HFF-Myc (cell line): ENCODE measurements at places on chromosomes 2 and 18.

DNA sequence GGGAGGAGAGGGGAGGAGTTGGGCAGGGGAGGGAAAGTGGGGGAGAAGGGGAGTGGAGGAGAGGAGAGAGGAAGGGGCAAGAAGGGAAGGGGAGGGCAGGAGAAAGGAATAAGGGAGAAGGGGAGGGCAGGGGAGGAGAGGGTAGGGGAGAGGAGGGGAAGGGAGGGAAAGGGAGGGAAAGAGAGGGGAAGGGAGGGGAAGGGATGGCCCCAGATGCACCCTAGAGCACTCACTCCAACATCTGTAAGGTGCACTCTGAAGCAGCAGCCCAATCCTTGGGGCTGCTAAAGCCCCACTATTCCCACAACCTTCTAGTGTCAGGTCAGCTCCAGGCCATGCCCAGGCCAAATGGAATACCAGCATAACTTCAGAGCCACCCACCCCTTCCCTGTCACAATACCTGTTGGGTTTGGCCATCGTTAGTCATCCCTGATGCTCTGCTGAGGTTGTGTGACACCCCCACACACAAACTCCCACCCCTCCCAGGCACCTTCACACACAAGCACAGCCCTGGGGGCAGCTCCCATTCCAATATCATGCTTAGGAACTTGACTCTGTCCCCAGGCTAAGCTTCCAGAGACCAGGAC, 55.7 kb upstream of the PKDCC start:
- no peak for DNase-seq

DNA sequence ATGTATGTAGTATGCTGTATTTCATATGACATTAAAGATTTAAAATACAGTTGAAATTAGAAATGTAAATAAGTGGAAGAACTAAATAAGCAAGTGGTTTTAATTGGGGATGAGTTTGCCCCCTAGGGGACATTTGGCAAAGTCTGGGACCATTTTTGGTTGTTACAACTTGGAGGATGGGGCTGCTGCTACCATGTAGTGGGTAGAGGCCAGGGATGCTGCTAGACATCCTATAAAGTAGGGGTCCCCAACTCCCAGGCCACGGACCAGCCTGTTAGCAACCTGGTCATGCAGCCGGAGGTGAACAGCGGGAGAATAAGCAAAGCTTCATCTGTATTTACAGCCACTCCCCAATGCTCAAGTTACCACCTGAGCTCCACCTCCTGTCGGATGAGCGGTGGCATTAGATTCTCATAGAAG, 27.9 kb upstream of the ASNSD1 start:
- no peak for DNase-seq

- no peak for DNase-seq
Measured at GRCh38 chr18:6624661-6625311, 104.7 kb upstream of the ARHGAP28 start.

GRCh38 chr2:239401881-239402233, 1.0 kb upstream of the HDAC4 start:
- DNase-seq = peak; percentile 21

- no peak for DNase-seq
Measured at GRCh38 chr2:113208396-113208795, 34.6 kb downstream of the PSD4 start.

DNA sequence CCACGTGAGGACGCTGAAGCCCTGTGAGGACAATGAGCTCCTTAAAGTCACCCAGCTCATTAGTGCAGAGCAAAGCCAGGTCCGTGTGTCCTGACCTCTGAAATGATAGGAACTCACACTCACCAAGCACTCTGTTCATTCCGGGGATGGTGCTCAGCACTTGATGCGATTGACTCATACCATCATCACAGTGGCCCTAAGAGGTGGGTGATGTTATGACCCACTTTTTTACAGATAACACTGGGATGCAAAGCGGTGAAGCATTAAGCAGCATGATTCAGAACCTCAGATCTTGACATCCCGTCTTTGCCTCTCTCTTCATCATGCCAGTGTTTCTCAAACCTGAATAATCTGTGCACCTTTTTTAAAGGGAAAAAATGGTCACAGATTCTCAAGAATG, 234.8 kb downstream of the ALPK2 start:
- no peak for DNase-seq

- no peak for DNase-seq
Measured at GRCh38 chr2:179297927-179298326, 33.3 kb upstream of the SESTD1 start.

GRCh38 chr2:150607390-150607811, 119.9 kb upstream of the RND3 start:
- DNase-seq = no peak

- DNase-seq = no peak
Measured at GRCh38 chr2:120685066-120685973, 50.3 kb upstream of the GLI2 start.

- no peak for DNase-seq
Measured at GRCh38 chr18:9333441-9334328, 888 bp upstream of the TWSG1 start.

- DNase-seq = no peak
Measured at GRCh38 chr2:88554189-88554588, 73.1 kb downstream of the EIF2AK3 start.

DNA sequence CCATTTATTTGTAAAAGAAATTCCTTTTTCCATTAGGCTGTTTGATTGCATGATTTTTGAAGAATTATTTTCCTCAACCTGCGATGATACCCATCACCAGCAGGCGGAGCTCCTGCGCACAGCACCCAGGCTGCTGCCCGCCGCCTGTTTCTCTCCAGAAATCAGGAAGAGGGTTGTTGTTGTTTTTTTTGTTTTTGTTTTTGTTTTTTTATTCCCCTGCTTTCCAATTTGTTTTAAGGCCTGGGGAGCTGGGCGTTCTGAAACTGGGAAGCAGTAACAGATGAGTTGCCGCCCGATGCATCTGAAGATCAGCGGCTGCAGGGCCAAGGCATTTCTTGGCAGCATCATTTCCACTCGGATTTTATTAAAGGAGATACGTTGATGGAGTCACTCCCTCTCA, 132.1 kb downstream of the MBP start:
- DNase-seq = no peak

GRCh38 chr2:109468893-109469292, 144.9 kb downstream of the SEPTIN10 start:
- no peak for DNase-seq

- DNase-seq = no peak
Measured at GRCh38 chr18:12748671-12749070, 45.8 kb downstream of the PSMG2 start.

DNA sequence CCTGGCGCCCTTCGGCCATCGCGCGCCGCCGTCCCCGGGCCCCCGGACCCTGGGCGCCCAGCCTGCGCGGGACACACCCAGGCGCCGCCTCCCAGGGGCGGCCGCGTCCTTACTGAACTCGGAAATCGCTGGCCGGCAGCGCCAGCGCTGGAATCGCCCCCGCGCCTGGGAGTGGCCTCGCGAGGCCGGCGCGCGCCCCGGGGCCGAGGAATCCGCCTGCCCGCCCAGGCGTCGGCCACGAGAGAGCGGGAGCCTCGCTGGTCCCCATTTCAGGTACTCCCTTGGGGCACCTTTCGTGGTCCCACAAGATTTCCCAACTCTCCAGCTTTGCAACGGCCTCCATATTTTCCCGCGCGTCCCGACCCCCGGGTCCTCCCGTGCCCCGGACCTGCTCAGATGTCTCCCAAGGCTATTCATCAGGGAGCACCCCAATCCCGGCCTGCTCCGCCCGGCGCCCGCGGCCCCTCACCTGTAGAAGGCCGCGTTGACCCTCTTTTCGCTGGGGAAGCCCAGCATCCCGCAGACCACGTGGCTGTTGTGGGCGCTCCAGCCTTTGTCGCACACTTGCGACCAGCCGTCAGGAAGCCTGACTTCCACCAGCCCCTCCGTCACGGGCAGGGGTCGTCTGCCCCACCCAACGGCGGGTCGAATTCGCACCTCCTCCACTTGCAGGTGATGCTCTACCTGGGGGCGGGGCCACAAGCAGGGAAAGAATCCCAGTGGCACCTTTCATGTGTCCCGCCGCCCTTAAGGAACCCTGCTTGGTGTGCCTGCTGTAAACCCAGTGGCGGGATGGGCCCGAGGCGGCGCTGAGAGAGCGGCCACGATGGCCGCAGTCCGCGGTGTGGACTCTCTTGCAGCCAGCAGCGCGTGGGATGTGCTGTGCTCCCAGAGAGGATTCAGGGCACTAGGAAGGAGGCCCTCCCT, 4.6 kb downstream of the LOXL3 start:
- DNase-seq = no peak

DNA sequence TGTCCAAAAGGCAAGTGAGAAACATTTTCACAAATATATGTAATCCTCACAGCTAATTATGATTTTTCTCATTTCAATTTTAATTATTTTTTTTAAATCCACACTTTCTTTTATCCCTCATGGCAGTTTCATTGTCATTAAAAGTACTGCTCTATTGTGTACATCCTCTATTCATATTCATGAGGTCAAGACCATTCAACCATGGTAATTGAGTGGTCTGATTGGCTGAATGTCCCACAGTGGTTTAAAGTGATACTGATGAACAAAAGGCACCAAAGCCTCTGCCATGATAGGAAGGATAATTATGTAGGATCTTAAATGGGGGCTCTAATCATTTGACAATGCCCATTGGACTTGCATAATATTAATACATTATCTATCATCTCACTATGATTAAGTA, 108.4 kb upstream of the EPHA4 start:
- no peak for DNase-seq

- no peak for DNase-seq
Measured at GRCh38 chr2:66255867-66256266, 179.1 kb upstream of the MEIS1 start.

DNA sequence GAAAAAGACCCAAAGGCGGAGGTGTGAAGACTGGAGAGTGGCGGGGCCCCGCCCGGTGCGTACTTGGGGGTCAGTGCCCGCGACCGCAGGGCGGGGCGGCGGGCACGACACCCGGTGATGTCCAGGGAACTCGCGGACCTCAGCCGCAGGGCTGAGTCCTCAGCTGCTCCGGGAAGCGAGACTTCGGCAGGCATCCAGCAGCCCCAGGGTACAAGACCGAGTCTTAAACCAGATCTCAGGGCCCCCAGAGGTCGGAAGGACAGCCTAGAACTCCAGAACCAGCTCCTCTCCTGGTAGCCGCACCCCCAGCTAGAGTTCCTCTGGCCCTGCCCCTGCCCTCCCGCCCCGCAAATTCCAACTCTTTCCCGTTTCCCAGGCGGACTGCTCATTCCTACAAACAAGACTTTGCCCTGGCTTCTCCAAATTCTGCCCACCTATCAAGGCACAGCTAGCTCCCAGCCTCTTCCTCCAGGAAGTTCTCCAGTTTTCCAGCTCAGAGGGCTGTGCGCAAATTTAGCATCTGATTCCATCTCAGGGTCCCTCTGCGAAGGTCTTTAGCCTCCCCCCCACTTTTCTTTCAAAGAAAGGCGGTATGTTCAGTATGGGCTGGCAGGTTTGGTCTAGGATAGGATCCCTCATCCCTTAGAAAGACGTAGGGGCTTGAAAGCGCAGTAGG, 26.0 kb upstream of the NOTO start:
- DNase-seq = no peak

GRCh38 chr2:62578803-62579640, 73.0 kb upstream of the TMEM17 start:
- DNase-seq = no peak

DNA sequence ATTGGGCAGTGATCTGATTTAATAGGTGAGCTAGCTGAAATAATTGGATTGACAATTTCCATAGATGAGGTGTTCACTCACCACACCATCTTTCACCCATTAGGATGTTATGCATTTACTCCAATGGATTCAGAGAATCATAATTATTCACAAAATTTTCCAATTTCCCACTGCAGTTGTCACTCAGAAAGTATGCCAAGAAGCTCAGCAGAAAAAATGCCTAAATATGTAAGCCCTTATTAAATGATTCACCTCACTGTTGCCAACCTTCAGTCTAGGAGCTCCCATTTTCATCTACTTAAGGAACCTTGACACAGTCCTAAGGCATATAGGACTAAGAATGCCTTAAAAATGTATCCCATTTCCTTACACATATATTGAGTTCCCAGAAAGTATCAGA, 94.3 kb downstream of the MBD2 start:
- no peak for DNase-seq
